ENCODE measurements at places on chromosomes 2 and 18.
A peak's percentile ranks its signal among the peaks of the same experiment; 100 is the strongest.

DNA sequence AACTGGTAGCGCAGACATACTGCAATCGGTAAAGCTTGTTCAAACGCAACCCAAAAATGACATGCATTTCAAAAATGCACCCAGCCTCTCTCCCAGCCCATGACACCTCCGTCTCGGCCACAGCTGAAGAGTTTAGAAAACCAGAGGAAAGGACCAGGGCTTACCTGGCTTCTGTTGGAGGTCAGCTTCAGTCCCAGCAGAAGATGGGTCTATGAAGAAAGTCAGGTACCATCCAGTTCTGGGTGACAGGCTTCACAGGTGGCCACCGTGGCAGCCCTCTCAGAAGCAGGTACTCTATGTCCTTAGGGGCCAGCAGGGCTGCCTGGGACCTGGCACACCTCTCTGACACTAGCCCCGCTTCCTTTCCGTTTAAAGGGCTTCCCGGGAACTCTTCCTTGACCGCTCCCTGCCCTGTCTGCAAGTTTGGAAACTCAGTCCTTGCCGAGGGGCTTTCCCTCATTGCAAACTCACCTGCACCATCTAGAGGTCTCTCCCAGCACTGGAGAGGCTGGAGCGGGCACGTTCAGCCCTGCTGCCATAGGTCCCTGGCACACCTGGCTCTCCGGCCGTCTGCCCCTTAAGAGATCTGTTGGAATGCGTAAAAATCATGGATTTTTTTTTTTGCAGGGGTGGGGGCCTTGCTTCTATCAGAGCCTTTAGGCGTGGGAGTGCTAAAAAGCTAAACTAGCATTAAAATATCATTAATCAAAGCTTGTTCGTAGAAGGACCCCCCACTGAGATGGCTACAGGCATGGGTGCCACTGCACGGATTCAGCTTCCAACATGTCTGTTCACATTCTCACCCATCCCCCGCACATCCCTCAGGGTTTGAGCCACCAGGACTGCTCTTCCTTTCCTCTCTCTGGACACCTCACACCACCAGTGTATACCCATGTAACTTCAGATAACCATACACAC lies at the start of gene EDAR:
Gene EDAR, minus strand, starts transcription at position 425 of the 918 bp plus-strand sequence. CDS start 58,206 bp downstream, outside the sequence.
- DNase-seq = peak; percentile 57

DNA sequence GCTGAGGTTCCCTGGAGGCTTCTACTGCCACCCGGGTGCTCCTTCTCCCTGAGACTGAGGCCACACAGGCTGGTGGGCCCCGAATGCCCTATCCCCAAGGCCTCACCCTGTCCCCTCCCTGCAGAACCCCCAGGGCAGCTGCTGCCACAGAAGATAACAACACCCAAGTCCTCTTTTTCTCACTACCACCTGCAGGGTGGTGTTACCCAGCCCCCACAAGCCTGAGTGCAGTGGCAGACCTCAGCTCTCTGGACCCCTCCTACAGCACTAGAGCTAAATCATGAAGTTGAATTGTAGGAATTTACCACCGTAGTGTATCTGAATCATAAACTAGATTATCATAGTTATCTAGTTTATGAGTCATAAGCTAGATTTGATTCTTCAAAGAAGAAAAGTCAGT lies 7.3 kb upstream of the CENPA start:
- DNase-seq = no peak

DNA sequence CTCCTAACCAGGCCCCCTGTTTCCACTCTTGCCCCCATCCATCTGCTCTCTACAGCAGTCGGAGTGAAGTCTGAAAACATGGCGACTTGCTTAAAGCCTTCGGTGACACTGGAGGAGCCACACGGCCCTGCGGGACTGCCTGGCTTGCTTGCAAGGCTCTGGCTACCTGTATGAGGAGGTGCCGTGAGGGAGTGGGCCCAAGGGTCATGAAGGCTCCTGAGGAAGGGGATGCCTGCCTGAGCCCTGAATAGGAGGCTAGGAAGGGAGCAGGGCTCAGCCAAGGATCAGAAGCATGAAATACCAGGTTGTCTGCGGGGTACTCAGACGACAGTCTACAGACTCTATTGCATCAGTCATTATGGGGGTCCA lies 75.4 kb downstream of the EMX1 start:
- DNase-seq = no peak

GRCh38 chr2:106095478-106096298 lies 98.4 kb downstream of the UXS1 start:
- DNase-seq = no peak

DNA sequence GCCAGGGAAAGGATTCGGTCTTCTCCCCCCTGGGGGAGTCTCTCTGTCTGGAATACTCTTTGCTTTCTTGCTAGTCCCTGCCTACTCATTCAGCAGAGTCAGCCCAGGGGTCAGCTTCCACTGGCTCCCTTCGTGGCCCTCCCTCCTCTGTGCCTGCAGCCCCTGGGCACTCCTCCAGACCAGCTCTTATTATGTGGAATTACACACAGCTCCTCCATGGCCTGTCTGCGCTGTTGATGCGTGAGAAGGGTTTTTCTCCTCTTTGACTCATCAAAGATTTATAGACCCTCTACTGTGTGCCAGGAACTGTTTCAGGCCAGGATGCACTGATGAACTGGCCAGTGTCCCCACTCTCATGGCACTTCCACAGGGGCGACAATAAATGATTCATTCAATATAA lies 44.4 kb downstream of the ST8SIA5 start:
- no peak for DNase-seq

GRCh38 chr2:168912901-168913369 lies 11.8 kb downstream of the G6PC2 start:
- peak; percentile 63 for DNase-seq

All from NCI-H1105 treated with DMSO at 0.1 percent for 48 hours (cell line).